GM10248 (cell line): ENCODE measurements at places on chromosomes 7 and 10.

DNA sequence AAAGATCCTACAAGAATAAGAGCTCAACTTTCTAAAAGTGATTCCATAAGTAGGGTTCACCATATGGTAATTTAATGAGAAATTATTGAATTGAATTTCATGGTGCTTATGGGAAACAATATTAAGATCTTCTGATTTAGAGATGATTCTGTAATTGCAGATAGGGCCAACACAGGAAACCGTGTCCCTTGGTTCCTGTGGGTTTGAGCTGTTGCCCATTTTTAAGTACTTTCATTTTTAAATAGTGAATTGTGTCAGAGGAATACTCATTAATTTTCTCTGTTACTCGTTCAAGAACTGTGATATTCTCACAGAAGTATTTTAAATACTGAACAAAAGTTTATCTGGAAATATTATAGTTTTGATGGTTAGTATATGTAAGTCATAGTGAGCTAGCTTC is 129.2 kb downstream of the SRI start:
- no peak for DNase-seq

DNA sequence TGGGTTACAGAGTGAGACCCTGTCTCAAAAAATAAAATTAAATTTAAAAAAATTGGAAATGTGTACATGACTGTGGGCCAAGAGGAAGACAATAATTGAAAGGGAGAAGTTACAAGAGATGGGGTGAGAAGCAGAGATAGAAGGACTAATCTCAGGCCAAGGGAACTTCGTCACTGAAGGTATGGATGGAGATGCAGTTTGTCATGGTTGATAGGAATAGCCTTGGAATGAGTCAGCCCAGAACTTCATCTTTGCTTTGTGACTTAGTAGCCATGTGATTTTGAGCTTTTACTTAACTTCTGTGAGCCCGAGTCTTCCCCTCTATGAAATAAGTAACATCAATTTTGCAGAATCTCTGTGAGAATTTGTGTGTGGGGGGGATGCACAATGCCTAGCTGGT is 6.5 kb upstream of the PODXL start:
- no peak for DNase-seq

DNA sequence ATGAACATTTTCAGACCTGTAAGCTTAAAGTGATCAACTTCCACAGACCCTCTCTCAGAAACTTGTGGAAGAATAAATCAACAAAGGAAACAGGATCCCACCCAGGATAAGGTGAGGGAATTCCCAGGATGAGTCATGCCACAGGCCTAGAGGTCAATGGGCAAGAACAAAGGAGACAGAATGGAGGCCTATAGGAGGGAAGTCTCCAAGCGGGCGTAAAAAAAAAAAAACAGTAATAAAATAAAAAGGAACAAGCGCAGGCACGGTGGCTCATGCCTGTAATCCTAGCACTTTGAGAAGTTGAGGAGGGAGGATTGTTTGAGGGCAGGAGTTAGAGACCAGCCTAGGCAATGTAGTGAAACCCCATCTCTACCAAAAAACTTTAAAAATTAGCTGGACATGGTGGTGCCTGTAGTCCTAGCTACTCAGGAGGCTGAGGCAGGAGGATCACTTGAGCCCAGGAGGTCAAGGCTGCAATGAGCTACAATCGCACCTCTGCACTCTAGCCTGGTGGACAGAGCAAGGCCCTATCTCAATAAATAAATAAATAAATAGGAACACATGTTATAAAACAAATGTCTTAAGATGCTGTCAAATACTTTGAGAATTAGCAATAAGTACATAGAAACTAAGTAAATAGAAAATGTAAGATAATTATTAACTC is 8.4 kb downstream of the SORBS1 start:
- no peak for DNase-seq

- DNase-seq = no peak
Measured at GRCh38 chr7:93563584-93563983, 10.9 kb downstream of the CALCR start.

GRCh38 chr10:77325233-77325537 is 312.4 kb downstream of the KCNMA1 start:
- no peak for DNase-seq

DNA sequence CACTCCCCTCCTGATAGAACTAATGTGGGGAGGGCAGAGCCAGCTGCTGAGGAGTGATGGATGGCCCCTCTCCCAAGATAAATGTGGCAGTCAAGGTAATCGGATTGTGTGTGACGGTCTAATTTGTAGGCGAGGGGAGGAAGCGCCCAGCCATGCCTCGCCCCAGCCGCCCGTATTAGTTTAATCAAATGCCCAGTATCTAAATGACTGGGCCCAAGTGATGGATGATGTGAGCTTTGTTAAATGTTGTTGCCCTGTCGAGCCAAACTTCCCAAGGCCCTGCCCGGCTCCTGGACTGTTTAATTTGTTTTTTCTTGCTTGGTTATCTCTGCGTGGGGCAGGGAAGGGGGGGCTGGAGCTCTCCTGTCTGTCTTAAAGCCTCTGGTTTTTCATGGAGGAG is 88.4 kb upstream of the PPIF start:
- DNase-seq = no peak

GRCh38 chr10:127802531-127803095 is 65.6 kb downstream of the FOXI2 start:
- DNase-seq = no peak

DNA sequence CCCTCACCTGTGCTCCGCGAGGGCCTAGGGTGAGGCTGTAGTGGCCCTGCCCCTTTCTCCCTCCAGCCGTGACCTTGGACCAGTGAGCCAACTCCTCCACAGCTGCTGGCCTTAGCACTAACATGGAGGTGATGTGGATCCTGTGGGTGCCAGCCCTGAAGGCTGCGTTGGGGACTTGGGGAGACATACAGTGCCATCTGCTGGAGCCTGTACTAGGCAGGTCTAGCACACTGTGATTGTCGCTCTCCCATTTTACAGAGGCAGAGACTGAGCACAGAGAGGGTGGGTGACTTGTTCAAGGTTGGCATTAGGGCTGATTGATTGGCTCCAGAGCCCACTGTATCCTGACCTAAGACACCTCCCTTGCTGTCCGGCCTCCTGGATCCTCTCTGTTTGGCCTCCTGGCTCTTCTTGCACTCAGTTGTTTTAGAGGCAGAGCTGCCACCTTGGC is 37.6 kb downstream of the PRF1 start:
- DNase-seq = no peak

GRCh38 chr7:90944021-90944420 is 320.2 kb upstream of the FZD1 start:
- no peak for DNase-seq

- DNase-seq = no peak
Measured at GRCh38 chr10:80157561-80157960, 25.0 kb downstream of the PLAC9 start.

- no peak for DNase-seq
Measured at GRCh38 chr7:134188311-134188710, 61.2 kb downstream of the LRGUK start.

DNA sequence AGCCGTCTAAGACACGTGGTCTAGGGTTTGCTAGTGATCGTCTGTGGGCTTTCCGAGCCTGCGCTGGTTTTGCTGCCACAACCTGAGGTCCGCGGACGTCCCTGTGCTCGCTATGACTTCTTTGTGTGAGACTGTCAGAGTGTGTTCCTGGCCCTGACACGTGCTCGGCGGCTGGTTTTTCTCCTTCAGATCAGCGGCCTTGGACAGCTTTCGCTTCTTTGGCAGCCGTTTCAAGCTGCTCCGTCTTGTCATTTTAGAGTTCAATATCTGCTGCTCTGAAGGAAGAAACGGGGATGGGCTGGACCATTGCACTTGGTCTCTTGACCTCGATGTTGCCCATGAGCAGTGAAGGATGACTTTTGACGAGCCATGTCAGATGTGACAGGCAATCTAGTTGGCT is 147.3 kb downstream of the MGMT start:
- DNase-seq = no peak

DNA sequence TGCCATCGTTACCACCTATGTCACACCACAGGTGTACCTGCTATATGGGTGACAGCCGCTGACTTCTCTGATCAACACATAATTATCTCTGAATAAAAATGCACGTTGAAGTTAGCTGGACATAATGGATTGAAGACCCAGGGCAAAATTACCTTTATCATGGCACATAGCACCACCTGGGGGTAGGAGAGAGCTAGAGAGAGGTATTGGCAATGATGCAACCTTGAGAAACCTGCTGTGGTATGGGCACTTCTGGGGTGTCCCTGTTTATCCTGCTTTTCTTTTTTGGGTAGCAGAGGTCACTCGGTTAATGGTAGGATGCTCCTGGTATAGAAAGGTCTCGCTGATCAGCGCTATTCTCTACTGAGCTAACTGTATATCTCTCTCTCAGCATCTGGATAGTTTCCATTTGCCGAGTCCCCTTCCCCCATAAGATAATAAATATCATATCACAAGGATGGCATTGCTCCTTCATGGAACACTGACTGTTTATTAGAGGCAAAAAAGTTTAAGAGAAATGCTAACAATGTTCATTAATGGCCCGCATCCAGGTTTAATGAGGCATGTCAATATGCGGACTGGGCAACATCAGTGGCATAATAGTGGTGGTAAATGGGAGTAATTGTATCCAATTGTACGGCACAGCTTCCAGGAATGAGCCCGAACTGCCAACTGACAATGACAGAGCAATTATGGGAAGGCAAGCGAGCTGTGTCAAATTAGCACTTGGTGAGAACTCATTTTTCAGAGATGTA is 323.1 kb downstream of the TFEC start:
- DNase-seq = no peak

DNA sequence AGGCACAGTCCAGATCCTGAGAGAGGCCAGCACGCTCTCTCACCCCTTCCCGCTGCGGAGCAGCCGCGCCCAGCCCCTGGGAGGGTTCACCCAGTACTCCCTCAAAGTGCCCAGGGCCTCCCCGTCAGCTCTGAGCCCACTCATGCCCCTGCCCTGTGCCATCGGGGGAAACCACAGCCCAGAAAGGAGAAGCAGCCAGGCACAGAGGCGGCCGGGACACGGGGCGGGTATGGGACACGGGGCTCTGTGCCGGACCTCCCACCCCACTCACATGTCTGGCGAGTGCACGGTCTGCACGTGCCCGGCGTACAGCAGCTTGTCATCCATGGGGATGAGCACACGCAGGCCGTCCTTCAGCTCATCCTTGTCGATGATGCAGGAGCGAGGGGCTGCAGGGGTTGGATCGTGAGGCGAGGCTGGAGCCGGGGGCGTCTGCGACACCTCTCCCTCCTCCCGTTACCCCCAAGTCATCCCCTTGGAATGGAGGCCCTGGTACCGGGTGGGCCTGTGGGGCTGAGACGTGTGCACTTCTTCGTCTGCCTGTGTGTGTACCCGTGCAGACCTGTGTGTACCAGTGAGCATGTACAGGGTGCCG is 38.2 kb downstream of the SLC29A4 start:
- no peak for DNase-seq

GRCh38 chr7:115980159-115980558 is 50.4 kb downstream of the TFEC start:
- no peak for DNase-seq

DNA sequence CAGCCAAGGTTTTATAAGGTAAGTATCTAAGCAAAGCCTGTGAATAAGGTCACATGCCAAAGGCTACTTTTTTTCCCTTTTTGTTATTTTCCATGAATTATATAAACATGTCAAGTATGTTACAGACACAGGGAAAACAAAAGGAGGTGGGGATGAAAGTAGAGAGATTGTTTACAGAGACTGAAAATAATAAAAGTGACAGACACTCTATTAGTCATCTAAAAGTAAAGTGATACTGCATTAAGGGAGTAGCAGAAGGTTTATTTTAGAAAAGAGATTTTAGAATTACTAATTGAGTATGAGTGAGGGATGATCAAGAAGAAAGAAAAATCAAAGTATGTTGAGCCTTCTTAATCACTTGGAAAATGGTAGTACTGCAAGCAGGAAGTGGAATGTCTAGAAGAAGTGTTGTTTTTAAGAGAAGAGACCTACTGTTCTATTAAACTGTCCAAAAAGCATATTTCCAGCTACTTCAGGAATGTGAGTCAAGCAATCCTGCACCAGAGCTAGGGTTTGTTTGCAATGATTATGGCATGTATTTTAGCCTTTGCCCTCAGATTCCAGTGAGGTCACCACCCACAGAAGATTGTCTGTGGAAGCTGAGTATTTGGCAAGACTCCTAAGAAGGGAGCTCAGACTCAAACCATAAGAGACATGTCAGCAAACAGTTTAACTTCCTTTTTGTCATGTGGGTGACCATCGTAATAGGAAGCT is 177.9 kb upstream of the PLXDC2 start:
- no peak for DNase-seq

DNA sequence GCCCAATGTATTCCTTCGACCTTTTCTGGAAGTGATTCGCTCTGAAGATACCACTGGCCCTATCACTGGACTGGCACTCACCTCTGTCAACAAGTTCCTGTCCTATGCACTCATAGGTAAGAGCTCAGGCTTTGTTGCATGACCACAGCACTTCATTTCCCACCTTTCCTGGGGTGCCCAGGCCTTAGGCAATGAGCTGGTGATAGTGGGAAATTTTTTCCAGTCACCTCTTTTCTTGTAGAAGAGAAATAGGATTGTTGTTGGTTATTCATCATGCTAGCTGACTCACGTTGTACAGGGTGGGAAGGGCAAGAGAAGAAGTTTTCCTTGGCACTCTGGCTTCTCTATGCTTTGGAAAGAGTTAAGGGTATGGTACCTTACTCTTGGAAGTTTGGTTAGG is 51.4 kb upstream of the NFKB2 start:
- DNase-seq = no peak

DNA sequence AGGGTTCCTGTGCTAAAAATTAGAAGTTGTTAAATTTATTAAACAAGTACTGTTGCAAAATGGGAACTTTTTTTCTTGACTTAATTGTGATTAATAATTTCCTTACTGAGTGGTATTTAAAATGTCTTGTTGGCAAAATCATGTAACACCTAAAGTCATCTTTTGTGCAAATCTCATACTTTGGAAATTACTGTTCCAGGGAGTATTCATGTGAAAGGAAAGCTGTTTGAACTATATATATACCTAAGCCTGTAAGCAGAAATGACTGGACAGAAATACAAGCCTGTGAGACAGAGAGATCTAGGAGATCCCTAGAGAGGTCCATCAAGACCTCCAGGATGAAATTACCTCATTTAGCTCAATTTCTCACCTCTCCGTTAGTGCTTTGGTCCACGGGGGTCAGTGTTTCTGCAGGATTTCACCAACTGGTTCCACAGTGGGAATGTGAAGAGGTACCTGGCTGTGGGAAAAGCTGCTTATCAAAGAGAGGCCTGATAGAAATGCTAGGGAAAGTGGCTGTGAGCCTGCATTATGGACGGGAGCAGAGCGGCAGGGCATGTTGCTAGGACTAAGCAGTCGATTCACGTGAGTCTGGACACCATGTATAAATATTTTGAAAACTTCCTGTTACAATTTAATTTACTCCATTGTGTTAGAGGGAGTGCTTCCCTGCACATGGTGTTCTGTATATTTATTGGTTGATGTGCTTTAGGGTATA is 7.9 kb downstream of the LUC7L2 start:
- no peak for DNase-seq
